ENCODE measurements at places on chromosomes 7 and 10. TPM values are rescaled to one million over a fixed set of nuclear protein-coding genes. Genes with fewer than 3 reads are reported as not detected.

GARIN1A gene
- 2.6 TPM for total RNA-seq

GRCh38 chr7:70756789-70757188, 375.2 kb upstream of the GALNT17 start:
- DNase-seq, result no peak

DNA sequence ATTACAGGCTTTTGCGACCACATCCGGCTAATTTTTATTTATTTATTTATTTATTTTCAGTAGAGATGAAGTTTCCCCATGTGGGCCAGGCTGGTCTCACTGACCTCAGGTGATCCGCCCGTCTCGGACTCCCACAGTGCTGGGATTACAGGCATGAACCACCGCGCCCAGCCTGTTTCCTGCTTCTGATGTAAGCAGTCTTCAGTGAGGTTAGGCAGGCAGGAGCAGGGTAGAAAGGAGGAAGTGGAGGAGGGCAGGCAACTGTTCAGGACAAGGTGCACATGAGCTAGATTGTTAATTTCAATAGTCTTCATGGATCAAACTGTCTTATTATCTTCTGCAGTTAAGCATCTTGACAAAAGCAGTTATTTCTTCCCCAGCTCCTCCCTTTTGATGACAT, 605.0 kb downstream of the CCSER2 start:
- no peak for DNase-seq

- no peak for DNase-seq
These were observed 41.6 kb downstream of the BMPR1A start for GRCh38 chr10:86798025-86798424.

DNA sequence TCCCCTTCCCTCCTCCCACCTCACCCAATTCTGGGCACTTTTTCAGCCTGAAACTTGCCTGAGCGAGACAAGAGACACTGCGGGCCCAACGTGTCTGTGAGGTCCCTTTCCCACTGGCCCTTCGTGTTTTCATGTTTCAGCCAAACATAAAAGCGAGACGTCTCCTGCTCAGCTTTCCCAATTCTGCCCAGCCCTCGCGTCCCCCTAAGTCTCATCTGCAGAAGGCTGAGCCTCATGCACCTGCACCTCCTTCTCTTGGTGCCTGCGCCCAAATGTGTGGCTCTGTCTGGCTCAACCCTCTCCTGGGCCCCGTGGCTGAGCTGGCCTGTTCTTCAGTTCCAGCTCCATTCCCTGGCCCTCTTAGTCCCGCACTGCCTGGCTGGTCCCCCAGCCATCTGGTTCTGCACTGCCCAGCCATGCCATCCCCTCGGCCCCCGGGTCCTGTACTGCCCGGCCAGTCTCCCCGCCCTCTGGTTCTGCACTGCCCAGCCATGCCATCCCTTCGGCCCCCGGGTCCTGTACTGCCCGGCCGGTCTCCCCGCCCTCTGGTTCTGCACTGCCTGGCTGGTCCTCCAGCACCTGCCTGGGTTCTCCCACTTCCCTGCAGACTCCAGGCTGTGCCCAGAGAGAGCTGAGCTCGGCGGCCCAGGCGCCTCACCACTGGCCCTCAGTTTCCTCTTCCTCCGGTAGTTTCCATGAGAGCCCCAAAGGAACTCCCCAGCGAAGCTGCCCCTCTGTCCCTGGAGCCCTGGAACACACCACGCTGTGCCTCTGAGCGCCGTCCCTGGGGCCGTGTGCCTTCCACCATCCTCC, 224.1 kb downstream of the DNAJB6 start:
- DNase-seq, result no peak

All from mucosa of gallbladder (tissue), 1 donor.